ENCODE measurements at places on chromosomes 12 and 14.

DNA sequence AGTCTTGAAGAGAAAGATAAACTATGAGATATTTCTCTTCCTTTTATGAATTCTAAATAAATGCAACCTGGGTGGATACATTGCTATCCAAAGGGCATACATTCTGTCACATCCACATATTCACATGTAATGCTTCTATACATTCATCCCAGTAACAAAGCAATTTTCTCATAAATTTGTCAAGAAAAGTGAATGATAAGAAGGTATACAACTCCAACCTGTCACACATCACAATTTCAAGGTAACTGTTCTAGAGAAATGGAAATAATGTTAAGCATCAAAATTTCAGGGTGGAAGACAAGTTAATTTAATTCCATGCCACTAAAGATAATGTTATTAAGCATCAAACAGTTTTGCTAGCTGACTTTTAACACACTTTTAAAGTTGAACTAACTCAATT, 212.9 kb downstream of the SYT10 start:
- no peak for DNase-seq

GRCh38 chr12:24940157-24940556, 8.7 kb downstream of the BCAT1 start:
- no peak for DNase-seq

DNA sequence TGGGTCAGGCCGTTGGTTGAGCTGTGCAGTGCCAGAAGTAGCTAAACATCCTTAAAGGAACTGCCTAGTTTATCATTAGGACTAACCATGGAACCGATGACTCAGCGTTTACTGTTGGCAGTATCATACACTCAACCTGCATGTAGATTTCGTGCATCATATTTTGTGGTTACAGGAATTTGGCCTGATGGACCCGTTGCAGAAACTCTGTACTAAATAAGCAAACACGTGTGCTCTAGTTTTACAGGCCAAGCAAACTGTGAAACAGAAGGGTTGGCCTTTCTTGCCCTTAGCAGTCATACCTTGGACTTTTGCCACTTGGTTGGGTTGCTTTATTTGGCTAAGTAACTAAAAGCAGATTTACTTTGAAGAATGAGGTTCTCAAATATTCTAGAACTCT, 35.6 kb downstream of the DGLUCY start:
- DNase-seq, result no peak

DNA sequence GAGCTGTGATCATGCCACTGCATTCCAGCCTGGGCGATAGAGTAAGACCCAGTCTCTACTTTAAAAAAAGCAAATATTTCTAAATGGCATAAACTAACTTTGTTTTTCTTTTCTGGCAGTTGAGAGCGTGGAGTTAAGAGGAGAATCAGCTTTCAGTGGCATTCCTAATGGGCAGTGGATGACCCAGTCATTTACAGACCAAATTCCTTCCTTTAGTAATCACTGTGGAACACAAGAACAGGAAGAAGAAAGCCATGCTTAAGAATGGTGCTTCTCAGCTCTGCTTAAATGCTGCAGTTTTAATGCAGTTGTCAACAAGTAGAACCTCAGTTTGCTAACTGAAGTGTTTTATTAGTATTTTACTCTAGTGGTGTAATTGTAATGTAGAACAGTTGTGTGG, 21.2 kb downstream of the TDG start:
- no peak for DNase-seq

DNA sequence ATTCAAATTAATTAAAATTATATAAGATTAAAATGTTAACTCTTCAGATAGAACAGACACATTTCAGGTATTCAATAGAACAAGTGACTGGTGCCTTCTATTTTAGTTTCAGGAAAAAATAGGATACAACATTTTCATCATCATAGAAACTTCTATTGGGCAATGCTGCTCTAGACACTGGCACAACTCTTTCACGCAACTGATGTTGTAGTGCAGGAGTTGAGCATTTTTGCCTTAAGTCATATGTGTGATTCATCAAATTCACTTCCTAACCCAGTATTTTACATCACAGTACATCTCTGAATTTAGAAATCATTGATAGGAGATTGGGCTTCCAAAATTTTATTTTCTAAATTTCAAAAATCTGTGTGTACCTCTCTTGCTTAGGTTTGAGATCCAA, 215.4 kb upstream of the DIO2 start:
- no peak for DNase-seq

DNA sequence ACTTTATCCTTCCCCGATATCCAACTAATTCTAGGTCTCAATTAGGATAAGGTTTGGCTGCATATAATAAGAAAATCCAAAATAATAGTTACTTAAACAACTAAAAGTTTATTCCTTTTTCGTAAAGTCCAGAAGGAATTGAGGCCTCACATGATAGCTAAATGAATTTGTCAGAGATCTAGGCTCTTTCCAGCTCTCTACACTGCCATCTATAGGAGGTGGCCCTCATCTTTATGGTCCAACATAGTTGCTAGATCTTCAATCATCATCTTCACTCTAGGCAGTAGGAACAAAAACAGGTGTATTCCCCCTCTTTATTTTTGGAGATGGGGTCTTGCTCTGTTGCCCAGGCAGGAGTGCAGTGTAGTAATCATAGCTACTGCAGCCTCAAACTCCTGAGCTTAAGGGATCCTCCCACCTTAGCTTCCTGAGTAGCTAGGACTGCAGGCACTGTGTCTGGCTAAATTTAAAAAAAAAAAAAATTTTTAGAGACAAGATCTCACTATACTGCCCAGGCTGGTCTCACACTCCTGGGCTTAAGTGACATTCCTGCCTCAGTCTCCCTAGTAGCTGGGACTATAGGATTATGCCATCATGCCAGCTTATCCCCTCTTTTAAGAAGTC, 46.5 kb upstream of the SAV1 start:
- no peak for DNase-seq

DNA sequence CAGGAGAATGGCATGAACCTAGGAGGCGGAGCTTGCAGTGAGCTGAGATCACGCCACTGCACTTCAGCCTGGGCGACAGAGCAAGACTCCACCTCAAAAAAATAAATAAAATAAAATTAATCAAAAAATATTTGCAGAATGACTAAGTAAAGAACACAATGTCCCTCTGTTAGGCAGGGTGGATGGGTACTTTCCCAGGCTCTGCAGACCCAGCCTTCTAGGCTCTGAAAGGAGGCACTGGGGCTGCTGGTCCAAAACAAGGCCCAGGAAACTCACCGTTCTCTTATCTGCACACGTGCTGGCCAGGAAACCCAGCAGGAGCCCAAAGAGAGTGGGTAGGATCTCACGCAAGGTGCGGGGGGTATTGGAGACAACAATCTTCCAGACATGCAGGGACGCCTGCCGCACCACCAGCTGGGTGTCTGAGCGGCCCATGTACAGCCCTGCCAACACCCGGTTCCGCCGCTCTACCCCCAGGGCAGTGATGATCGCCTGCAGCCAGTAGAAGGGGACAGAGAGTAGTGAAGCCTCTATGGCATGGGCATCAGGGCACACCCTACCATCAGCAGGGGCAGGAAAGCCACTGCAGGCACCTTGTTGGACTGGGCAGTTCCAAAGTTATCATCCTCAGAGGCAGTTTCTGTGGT, 25.8 kb upstream of the RAB35 start:
- DNase-seq, result no peak

GRCh38 chr14:36529062-36529461, 9.0 kb upstream of the NKX2-1 start:
- DNase-seq, result no peak

DNA sequence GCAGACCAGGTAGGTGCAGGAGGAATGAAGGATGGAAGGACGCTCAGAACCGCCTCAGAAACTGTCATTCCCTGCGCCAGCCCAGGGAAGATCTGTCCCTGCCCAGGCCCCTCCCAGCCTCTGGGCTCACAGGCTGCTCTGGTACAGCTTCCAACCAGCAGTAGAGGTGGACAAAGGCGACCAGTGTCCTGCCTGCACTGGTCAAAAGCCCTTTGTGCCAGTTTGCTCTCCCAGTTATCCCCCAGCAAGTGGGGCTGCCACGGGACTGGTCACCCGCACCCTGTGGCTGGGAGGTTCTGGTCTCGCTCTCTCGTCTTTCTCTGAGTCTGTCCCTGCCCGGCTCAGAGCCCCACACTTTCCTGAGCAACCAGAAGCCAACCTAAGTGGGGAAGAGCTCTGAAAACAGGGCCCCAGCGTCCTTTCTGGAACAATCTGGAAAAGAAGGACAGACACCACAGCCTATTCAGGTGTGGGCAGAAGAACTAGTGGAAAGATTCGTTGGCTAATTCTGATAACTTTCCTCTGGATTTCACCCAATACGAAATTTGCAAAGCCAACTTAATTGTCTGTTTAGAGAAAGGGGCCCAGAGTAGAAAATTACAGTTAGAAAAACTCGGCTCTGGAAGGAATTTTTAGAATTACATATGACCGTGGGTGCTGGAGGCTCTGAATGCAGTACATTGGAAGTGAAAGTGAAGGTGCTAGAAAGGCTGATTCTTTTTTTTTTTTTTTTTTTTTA, 21.7 kb downstream of the SNRNP35 start:
- DNase-seq, result no peak

GRCh38 chr12:99035803-99036202, 390.7 kb downstream of the APAF1 start:
- no peak for DNase-seq

All from activated CD4-positive, alpha-beta memory T cell treated with anti-CD3 and anti-CD28 coated beads for 36 hours (primary cell).